ENCODE measurements at places on chromosomes 12 and 14.

DNA sequence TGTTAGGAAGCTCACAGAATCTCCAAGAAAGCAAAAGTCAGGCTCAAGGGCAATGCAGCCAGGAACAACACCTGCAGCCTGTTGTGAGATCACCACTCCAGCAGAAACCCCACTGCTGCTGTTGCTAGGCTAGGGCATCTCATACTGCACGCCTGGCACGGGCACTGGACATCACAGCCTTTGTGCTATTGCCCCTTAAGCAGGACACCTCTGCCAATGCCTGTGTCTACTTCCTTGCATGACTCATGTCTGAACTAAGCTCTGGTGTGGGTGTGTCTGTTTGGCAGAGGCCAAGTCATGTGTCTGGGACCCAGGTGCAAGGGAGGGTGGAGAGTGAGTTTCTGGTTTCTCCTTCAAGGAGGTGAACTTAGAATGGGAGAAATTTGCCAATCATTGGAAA, 10.0 kb upstream of the DDX47 start:
- peak; percentile 4 for DNase-seq

- DNase-seq, result no peak
Observed at GRCh38 chr12:12718381-12718759, 1.2 kb downstream of the CDKN1B start.

- no peak for DNase-seq
Observed at GRCh38 chr12:89893972-89894706, 185.5 kb upstream of the ATP2B1 start.

DNA sequence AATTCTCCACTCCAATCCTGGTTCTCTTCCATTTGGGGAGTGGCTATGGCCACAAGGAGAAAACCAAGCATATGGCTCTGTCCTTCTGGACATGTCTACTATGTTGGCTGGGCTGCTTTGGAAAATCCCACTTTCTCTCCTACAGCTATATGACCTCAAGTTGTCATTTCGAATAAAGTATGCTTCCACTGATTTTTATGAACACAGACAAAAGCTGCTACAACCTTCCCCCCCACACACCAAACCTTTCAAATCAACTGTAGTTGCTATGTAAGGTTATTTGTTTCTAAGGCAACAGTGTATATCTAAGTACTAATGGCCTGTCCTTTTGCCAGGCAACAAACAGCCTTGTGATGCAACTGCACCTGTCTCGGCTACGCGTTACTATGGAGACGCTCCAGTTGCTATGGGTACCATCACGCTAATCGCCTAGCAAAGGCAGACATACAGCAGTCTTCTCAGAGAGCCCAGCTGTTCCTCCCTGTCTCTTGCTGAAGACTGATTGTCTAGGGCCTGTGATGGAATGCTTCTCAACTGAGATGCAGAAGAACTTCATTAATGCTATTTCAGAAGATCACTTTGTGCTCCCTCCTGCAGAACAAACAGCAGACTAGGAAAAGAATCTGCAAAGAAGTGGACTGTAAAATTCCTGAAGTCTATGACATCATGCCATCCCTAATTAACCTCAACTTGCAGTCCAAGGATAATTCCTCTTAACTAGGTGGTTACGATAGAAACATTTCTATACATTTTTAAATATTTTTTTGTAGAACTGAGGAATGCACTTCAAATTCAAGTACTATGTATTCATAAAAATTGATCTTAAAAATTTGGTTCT, 67.6 kb downstream of the FOXN3 start:
- no peak for DNase-seq

DNA sequence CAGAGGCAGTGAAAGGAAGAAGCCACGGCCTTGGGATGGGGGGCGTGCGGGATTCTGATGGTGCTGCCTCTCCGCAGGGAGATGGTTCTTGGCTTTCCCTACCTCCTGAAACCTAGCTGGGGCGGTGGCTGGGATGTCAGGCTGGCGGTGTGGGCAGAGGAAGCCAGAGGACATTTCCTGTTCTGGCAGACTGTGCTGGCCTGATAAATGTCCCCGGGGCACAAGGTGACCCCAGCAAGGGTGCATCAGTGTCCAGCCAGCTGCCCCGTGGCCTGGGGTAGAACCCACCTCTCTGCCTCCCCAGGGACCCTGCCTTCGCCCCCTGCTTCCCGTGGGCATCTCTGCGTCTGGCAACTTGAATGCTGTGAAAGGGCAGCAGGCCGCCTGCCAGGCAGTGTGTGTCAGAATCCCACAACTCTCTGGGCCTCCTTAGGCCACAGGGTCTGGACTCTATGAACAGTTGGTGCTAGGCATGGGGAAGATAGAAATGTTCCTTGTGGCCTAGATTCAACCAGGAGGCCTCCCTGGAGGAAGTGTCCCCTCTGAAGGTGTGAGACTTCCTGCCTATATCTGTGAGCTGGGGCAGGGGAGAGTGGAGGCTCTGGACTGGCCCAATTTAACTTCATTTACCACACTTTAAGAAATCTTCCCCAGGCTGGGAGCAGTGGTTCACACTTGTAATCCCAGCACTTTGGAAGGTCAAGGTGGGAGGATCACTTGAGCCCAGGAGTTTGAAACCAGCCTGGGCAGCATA, 4.9 kb downstream of the SH2B3 start:
- no peak for DNase-seq

GRCh38 chr12:119744900-119745606, 77.1 kb downstream of the PRKAB1 start:
- no peak for DNase-seq

DNA sequence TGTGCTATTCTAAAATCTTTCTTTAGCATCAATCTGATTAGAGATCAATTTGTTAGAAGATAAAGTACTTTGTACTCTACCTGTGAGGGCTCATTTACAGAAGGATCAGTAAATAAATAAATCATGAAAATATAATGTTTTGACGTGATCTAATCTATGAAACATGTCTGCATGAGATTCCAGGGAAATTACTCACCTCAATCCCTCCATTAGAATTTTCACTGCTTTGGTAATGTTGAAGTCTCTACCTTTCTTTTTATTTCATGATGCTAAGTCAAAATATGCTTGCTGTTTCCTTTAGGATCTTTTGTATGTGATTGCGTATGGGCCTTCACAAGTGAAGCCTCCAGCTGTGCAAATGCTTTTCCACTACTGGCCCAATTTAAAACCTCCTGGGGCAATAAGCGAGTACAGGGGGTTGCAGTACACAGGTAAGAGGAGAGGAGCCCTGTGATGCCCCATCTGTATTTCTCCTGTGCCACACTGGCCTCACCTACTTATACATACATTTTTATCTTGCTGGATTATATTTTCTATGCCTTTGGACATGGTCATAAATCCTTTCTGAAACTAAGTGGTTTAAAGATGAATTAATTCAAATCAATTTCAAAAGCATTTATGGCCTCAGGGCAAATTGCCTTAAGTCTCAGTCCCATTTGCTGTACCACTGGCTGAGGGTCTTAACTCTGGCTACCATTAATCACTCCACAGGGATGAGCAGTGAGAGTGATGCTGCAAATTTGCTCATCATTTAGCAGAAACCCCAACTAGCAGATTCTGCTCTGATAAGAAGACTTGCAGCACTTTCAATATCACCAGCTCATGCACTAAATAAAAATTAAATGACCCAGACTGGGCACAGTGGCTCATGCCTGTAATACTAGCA, 66.4 kb downstream of the UNC79 start:
- DNase-seq, result no peak

DNA sequence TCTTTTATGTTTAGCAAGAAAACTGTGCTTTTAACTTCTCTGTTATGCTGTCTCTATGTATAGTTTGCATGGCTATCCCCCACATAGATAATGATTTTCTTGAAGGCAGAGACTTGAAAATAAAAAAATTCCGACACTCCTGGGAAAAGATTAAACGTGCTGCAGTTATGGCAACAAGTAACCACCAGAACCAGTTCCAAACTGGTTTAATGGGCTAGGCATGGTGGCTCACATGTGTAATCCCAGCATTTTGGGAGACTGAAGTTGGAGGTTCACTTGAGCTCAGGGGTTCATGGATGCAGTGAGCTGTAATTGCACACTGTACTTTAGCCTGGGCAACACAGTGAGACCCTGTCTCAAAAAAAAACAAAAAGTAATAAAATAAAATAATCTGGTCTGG, 15.1 kb upstream of the CAPRIN2 start:
- no peak for DNase-seq

DNA sequence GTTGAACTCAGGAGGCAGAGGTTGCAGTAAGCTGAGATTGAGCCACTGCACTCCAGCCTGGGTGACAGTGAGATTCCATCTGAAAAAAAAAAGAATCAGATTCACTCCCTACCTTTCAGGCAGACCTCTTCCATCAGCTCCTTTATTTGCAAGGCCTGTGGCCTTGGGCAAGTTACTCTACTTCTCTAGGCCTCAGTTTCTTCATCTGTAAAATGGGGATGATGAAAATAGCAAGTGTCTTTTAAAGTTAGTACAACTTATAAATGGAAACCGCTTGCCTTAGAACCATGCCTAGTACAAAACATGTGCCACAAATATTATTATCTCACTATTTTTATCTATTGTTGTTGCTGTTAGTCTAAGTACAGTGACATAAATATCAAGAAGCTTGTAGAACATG, 84.3 kb downstream of the STAB2 start:
- DNase-seq, result no peak

GRCh38 chr12:544941-545635, 85.3 kb downstream of the B4GALNT3 start:
- DNase-seq, result no peak

GRCh38 chr12:90484094-90484493, 470.9 kb downstream of the CCER1 start:
- DNase-seq, result no peak

GRCh38 chr12:23209793-23210192, 584.8 kb downstream of the ETNK1 start:
- DNase-seq, result no peak

DNA sequence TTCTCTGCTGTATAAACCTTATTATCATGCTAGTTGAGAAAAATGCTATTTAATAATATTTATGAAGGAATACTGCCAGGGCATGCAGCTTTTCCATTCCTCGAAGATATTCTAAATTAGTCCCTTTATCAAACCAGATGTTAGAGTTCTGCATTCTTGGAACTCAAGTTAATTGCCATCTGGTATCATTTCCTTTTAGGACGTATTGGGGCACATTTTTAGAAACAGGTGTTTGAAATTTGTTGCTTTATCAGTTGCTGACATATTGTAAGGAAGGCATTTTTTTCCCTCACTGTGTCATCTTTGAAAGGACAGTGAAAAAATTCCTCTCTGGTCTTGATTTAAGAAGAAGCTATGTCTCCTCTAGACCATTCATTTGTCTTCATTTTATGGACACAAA, 471.2 kb upstream of the PRICKLE1 start:
- DNase-seq, result no peak

GRCh38 chr12:71548893-71549292, 109.3 kb downstream of the LGR5 start:
- no peak for DNase-seq

DNA sequence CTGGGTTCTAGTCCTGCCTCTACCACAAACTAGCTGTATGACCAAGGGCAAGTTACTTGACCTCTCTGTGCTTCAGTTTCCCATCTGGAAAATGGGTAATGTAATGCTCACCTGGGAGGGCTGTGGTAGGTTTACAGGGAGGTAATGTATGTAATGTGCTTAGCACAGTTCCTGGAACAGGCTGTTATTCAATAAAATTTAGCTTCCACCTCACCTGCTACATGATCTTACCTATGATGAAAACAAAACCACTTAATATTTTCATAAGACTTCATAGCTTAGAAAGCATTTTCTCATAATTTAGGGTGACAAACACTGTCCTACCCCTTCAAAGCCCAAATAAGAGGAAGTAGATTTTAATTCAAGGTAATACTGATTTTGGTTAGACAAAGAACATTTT, 530.6 kb downstream of the FUT8 start:
- DNase-seq, result no peak

DNA sequence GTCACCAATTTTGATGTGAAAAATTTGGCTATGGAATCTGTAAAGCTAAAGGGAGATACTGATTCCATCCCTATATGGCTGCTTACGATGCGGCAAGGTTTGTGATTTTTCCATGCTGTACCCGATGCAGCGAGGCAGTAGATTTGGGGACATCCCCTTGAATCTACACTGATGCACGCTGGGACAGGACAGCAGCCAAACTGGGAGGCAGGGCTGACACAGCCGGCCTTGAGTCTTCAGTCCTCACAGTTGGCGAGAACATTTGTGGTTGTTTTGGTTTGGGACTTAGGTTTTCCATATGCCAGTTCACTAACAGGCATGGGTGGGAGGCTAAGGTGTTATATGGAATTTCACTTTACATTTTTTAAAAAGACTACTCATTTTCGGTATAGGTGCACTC, 3.8 kb downstream of the GALNT16 start:
- DNase-seq, result no peak

DNA sequence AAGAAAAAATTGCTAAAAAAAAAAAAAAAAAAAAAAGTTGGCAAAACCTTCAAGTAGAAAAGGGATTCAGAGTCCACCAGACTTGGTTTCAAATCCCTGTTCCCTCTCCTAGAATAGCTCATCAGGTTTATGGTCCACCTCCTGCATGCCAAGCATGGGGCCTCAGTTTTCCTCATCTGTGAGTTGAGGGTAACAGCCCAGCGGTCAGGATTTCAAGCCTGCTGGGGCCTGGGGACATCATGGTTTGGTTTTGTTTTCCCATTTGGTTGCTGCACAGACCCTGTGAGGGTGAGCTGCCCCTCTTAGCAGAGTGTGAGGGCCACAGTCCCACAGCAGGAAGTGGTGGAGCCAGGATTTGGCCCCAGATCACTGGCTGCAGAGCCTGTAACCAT, 12.5 kb downstream of the FAM222A start:
- no peak for DNase-seq

DNA sequence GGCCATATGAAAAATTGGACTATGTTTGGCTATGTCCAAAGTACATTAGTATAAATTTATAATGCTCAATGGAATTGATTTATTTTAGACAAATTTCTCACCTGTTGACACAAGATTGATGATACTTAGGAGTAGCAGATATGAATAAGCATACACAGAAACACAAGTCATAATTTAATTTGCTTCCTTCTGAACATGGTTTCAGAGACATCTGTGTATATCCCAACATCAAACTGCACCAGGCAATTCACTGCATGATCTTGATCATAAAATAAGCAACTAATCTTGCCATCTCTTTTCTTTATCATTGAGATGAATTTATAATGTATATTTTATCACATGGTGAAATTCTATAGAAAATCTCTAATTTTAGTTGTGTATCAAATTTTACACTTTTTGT, 3.8 kb downstream of the CLECL1 start:
- DNase-seq, result no peak

GRCh38 chr12:92088805-92089204, 56.8 kb downstream of the BTG1 start:
- DNase-seq, result no peak

- no peak for DNase-seq
Observed at GRCh38 chr14:89175881-89176799, 240.9 kb downstream of the FOXN3 start.

- no peak for DNase-seq
Observed at GRCh38 chr14:22811722-22812121, 3.5 kb downstream of the SLC7A7 start.

GRCh38 chr12:6936636-6937480, 6.8 kb upstream of the RNU7-1 start:
- DNase-seq, result no peak

DNA sequence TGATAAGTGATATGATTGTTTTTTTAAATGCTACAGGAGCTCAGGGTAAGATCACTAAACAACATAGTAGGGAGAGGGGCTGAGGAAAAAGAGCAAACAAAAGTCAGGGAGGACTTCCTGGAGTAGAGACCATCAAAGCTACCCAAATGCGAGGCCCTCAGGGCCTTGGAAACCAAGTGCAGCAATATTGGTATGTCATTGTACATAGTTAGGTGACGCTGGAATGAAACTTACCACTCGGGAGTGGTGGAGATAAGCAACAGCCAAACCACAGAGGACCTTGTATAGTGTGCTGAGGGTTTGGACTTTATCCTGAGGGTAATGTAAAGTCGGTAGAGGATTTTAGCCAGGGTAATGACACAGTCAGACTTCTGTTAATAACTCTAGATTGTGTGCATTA, 13.8 kb downstream of the KITLG start:
- no peak for DNase-seq

Measured in activated T-helper 9 cell treated with anti-CD3 and anti-CD28 coated beads, Interleukin-2, amount 50 U/mL, for 16 hours (primary cell).